Astrocyte of the cerebellum (primary cell): ENCODE measurements at places on chromosomes 1 and 21.

- no peak for DNase-seq
Measured at GRCh38 chr1:188295157-188295556, 1466.4 kb downstream of the PLA2G4A start.

GRCh38 chr1:202150187-202150586 lies 5.7 kb upstream of the ARL8A start:
- DNase-seq = no peak

DNA sequence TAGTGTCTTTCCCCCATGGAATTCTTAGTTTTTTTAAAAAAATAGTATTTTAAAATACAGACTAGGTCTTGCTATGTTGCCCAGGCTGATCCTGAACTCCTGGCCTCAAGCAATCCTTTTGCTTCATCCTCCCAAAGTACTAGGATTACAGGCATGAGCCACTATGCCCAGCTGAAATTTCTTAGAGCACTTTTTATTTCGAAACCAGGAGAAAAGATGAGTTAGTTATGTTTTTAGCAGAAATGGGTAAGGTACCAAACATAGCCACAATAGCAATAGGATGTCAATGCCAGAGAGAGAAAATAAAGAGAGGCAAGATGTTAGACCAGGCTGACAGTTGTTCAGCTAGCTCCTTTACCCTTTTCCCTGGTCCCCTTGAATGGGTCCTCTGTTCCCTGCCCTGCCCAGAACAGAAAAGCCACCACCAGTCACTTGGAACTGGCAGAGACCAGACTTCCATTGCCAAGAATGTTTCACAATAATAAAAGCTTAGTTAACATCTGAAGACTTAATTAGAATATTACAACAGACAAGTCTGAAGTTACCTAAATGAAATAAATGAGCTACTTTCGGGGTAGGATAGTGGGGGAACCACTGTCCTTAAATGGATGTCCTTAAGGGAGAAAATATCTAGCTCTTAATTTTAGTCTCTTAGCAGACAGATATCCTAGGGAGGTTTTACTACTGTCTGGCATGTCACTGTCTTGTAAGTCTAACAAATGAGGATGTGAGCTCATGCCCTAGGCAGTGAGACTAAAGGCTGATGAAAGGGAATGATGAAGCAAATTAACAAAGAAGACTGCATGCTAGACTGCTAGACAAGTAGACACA lies 54.3 kb downstream of the ABL2 start:
- DNase-seq = no peak

GRCh38 chr1:212597487-212597886 lies 11.1 kb upstream of the ATF3 start:
- no peak for DNase-seq

GRCh38 chr1:16063921-16064320 lies 9.5 kb downstream of the FAM131C start:
- no peak for DNase-seq

- no peak for DNase-seq
Measured at GRCh38 chr1:88612773-88613172, 71.3 kb upstream of the PKN2 start.
